ENCODE measurements at places on chromosomes 12 and 14. TPM values are rescaled to one million over a fixed set of nuclear protein-coding genes. Genes with fewer than 3 reads are reported as not detected.

TECPR2 gene
- 8.1 TPM for total RNA-seq

DNAH10 gene
- total RNA-seq, result 0.05 TPM

HIF1A gene
- 145 TPM for total RNA-seq

SOAT2 gene
- total RNA-seq, result 0.84 TPM

IGF1 gene
- total RNA-seq, result 0.14 TPM

SLC6A12 gene
- total RNA-seq, result not detected

HRK gene
- total RNA-seq, result not detected

ENDOU gene
- not detected for total RNA-seq

MBD6 gene
- 78.2 TPM for total RNA-seq

CLSTN3 gene
- total RNA-seq, result 109 TPM

GPR84 gene
- 0.31 TPM for total RNA-seq

STRN3 gene
- 19.1 TPM for total RNA-seq

DAO gene
- total RNA-seq, result not detected

TAS2R42 gene
- total RNA-seq, result not detected

MSRB3 gene
- not detected for total RNA-seq

GPR132 gene
- total RNA-seq, result 46.9 TPM

TMEM63C gene
- 0.17 TPM for total RNA-seq
